NCI-H510A (cell line): ENCODE measurements at places on chromosomes 3 and 15.
A peak's percentile ranks its signal among the peaks of the same experiment; 100 is the strongest.

- DNase-seq: no peak
Observed at GRCh38 chr3:150300852-150301517, 107.1 kb upstream of the TSC22D2 start.

DNA sequence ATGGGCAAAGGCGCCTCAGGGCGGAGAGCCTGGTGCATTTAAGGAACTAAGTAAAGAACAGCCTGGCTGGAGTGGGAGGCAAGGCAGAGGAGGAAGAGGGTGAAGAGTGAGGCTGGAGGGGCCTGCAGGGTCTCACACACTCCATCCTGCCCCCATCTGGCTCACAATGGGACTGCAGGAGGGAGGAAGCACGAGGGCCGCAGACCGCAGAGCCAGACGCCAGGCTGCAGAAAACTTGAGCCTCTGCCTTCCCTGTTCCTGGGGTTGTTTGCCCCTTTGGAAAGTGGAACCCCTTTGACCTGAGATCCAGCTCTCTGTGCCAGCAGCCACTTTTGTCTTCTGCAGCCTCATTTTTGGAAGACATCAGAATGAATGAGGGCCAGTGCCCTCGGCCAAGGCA, 138.0 kb downstream of the SRGAP3 start:
- no peak for DNase-seq

DNA sequence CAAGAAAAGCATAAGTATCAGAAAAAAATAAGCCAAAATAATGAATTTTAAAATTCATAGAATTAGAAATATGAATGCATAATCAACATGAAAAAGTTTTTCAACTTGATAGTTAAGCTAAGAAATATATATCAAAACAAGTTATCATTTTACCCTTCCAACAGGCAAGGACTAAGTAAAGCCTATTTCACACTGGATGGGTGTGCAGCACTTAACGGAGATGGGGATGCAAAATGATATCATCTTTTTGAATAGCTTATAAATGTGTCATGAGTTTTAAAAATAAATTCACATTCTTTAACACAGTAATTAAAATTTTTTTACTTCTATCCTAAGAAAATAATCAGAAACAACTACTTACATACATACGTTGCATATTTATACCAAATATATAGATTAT, 20.9 kb downstream of the PIK3R4 start:
- no peak for DNase-seq

DNA sequence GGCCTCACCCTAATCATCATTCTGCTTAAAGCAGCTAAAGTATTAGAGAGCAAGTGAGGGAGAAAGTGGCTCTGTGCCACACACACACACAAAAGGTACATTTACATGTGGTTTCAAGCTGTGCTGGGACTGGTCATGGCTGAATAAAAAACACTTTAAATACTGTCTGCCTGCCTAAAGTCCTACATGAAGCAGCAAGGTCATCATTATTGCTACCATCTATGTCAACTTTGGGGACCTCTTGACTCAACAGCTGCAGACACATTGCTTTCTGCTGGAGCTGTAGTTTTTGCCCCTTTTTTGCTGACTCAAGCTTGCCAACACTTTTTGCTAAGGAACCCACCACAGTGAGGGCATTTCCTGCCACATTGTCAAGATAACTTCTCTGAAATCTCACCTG, 1237.9 kb downstream of the ROBO2 start:
- no peak for DNase-seq

DNA sequence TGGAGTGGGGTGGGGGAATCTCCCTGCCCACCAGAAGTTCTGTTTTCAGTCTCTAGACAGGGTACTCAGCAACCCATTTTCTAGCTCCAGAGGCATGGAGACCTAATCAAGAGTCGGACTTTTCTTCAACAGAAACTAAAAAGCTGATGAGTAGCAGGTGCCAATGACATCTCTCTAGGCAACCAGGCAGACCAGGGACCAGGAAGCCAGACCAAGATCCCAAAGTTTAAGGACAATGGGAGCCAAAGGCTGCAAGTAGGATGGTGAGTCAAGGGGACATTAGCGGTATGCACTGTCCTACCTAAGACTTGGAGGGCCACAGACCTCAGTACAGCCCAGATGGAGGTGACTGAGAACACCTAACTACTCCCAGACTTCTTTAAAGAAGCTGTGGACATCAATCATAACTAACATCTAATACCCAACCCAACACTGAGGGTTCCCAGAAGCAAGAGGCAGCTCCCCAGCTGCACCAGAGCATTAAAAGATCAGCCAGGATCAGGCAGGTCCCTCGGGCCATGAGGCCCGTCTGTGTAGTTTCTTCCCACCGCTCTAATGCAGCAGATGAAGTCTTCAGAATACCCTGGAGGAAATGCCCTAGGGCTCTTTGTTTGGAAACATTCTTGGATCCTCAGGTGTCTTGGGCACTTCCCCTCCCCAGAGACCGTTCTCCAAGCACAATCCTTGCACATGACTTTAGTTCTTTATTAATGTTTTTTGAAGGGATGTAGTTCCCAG, 979 bp downstream of the CCDC71 start:
- no peak for DNase-seq

- DNase-seq: no peak
Observed at GRCh38 chr3:189739378-189739777, 108.2 kb downstream of the TP63 start.

DNA sequence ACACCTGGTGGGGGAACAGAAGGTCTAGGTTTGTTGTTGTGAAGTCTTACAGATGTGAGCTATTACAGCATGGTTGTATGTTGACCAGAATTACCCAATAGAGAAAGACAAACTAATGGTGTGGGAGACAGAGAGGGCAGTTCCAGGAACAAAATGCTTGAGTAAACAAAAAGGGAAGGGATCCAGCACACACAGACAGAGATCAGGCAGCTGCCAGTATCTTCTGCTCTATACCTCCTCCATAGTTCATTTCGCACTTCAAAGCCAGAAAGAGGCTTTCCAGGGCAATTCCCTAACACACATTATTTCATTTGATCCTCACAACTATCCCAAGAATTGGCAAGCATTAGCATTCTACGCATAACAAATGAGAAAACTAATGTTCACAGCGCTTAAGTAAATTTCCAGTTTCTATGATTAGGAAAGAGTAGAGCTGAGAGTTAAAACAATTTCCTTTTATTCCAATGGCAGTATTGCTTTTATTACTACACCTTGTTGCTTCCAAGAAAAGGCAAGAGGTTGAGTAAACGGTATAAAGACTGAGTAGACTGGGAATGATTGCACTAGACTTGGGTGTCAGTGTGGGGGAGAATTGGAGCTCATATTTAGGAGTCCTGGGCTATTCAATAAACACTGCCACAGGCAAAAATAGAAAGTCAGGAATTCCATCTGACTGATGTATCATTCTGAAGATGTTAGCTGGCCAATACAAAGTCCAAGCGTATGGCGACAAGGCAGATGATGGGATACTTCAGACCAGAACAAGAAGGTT, 39.7 kb upstream of the ZNF280D start:
- peak; percentile 5 for DNase-seq

- no peak for DNase-seq
Observed at GRCh38 chr3:113532698-113533533, 561 bp downstream of the SIDT1 start.

- no peak for DNase-seq
Observed at GRCh38 chr15:85616549-85617110, 178.1 kb downstream of the KLHL25 start.

DNA sequence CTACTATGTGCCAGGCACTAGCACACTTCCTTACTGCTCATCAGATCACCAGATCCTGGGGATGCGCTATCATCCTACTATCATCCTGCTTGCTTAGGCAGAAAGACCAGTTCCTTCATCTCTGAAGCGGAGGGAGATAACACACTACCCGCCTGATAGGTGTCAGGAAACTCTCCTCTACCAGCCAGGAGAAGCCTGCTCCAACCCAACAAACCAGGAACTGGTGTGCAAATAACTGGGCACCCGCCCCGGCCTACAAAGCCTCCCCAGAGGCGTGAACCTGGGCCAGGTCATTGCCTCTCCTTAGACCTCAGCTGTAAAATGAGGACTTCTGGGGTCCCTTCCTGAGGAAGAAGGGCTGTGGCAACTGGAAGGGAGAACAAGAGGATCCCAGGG, 61.5 kb downstream of the HOMER2 start:
- DNase-seq: no peak

GRCh38 chr3:169999433-169999832, 32.8 kb downstream of the SEC62 start:
- no peak for DNase-seq
